ENCODE measurements at places on chromosomes 4 and X.

- no peak for DNase-seq
Observed at GRCh38 chrX:110759785-110760184, 35.8 kb downstream of the CHRDL1 start.

GRCh38 chr4:21806991-21807390, 141.6 kb downstream of the KCNIP4 start:
- DNase-seq = no peak

DNA sequence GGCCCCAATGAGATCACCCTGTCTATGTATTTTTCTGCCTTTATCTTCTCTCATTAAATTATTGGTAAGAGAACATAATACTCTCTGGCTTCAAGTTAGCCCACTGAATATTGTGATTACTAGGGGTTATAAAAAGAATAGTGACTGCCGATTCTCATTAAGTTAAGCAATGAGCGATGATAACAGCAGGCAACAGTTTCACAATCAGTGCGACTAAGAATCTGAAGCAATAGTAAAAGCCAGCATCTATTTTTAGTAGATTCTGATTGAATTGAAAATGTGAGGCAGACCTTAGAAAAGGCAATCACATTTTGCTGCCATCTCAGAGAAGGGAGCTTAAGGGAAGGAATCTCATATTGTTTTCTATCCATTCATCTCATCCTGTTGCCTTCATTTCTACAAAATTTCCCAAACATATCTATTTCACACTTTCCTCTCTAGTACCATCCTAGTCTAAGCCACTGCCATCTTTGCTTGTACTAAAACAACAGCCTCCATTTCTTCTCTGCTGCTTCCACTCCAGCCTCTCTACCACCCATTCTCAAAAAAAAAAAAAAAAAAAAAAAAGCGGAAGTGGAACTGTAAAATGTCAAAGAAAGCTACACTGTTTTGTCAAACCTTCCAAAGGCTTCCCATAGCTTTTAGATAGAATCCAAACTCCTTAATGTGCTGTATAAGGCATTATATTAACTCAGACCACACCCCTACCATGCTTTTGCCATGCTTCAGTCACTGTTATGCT, 17.4 kb downstream of the GABRA4 start:
- DNase-seq = no peak

DNA sequence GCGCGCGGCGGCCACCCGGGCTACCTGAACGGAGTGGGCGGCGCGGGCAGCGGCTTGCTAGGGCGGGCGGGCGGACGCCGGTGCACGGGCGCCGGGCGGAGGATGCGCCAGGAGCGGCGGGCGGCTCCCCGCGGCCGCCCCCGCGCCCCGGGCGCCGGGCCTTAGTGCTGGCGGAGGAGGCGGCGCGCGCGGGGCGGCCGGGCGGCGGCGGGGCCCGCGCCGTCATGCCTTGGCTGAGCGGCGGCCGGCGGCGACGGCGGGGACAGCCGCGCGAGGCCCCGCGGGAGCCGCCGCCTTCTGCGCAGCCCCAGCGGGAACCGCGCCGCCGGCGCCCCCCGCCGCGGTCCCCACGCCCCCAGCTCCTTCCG, 48.2 kb downstream of the CLDN34 start:
- DNase-seq = no peak

- no peak for DNase-seq
Observed at GRCh38 chr4:24889991-24890390, 22.9 kb downstream of the CCDC149 start.

- DNase-seq = no peak
Observed at GRCh38 chr4:2443061-2443730, 24.4 kb downstream of the CFAP99 start.

DNA sequence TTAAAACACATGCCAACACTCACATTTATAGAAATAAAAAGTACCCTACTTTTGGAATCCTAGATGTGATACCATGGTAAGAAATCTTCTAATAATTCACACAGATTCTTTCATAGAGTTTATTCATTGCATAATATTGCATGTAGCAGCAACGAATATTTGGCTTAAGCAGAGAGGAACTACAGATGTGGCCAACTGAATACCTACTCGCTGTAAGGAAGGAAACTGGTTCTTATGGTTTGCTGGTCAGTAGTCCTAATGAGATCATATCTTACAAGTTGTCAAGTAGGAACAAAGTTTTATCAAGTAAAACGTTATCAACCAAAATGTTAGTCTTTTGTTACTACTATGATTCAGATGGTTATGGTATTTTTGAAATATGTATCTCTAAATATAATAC, 996.1 kb downstream of the PDHA2 start:
- DNase-seq = no peak

DNA sequence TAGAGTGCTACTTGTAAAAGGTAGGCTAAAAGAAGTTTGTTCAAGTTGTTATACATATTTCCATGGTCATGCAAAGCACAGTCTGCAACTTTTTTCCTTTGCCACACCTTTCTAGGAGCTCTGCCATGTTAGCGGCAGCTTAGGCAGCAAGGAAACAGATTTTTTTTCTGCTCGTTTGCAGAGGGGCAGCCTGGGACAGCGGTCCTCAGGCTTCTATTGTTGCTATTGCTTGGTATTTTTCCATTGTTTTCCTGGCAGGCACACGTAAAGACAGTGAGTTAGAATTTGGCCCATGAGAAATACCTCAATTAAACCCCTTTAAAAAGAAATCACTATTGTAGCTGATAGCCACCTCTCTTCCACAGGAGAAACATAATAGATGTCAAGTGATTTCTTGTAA, 391.4 kb downstream of the SH2D1A start:
- DNase-seq = no peak

GRCh38 chr4:131052646-131053045, 1956.7 kb downstream of the C4orf33 start:
- no peak for DNase-seq

GRCh38 chr4:79030973-79031372, 91.7 kb upstream of the PAQR3 start:
- no peak for DNase-seq

- DNase-seq = no peak
Observed at GRCh38 chr4:60019180-60019579, 1180.9 kb upstream of the ADGRL3 start.

DNA sequence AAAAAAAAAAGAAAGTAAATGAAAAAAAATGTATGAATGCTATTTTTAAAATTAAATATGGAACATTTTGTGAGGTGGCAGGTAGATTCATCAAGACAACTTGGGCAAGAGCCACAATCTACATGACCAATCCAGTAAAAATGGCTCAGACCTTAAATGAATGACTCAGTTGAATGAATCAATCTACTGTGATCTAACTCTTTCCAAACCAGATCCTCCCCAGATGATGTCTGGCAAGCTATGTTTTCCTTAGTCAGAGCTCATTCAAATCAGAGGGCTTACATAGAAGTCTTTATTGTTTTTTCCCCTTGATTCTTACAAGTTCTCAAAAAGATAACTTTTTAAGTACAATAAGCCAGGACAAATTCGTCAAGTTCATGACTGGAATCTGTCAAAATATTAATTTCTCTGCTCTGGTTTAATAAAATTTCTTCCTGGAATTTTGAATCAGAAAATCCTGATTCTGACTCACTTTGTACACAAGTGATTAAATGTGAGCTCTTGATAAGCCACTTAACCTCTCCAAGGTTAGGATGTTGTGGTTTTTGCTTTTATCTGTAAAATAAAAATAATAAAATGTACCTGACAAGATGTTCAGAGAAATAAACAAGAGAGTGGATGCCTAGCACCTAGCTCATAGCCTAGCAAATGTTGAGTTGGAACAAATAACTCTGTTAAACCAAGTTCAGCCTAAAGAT, 105.6 kb upstream of the SMIM31 start:
- DNase-seq = no peak

- no peak for DNase-seq
Observed at GRCh38 chr4:91267543-91267942, 1036.2 kb upstream of the GRID2 start.

DNA sequence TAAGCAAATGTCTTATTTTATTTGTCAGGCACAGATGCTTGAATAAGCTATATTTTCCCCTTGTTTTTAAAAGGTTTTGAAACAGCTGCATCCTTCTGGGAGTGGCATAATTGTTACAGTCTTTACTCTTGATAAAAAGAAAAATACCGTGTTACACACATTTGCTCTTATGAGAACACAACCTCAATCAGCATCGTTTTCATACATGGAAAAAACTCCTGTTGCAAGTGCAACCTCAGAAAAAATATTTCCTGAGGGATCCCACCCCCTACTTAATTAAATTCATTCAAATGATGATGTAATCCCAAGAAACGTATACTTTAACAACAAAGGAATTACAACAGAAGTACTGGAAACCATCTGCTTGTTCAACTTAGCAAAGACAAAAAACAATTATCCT, 58.6 kb downstream of the SMAD1 start:
- no peak for DNase-seq

GRCh38 chr4:145279122-145279960, 99.0 kb upstream of the OTUD4 start:
- no peak for DNase-seq
